Fibroblast of lung (primary cell): ENCODE measurements at places on chromosomes 3 and 15.

GRCh38 chr3:152322756-152323155 lies 54.0 kb downstream of the MBNL1 start:
- DNase-seq, result peak; percentile 40

DNA sequence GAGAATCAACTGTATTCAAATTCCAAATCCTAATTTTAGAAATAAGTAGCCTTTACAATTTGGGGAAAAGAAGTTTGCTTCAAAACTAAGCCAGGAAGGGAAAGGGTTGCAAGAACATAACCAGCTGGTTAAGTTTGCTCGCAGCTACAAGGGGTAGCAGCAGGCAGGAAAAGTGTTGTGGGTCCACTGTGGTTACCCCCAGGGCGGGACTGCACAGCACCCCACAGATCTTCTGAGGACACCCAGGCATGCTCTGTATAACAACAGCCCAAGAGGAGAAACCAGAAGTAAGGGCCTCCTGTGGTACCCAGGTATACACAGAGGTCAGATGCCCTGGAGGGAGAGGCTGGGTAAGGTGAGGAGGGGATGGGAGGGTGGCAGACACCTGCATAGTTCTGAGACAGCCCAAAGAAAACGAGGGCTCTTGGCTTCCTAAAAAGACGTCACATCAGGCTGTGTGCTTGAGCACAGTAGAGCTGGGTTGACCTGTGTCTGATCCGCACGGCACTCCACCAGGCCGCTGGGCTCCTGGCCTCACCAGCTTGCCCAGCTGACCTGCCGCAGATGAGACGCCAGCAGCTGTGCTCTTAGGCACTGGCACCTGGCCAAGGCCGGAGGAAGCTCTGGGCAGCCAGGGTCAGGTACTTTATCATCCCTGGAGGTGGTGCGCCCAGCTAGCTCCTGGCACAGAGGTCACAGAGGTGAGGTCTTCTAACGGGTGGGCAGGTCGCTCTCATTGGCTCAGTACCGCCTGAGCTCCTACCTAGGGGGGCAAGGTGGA lies 81.8 kb upstream of the SNRPA1 start:
- DNase-seq, result no peak

GRCh38 chr15:99438224-99438585 lies 127.6 kb upstream of the MEF2A start:
- no peak for DNase-seq

GRCh38 chr3:156465194-156465593 lies 89.7 kb downstream of the SSR3 start:
- peak; percentile 27 for DNase-seq

- no peak for DNase-seq
Measured at GRCh38 chr3:115286529-115287197, 139.6 kb upstream of the ZBTB20 start.

GRCh38 chr3:25287291-25287884 lies 140.7 kb upstream of the RARB start:
- no peak for DNase-seq

DNA sequence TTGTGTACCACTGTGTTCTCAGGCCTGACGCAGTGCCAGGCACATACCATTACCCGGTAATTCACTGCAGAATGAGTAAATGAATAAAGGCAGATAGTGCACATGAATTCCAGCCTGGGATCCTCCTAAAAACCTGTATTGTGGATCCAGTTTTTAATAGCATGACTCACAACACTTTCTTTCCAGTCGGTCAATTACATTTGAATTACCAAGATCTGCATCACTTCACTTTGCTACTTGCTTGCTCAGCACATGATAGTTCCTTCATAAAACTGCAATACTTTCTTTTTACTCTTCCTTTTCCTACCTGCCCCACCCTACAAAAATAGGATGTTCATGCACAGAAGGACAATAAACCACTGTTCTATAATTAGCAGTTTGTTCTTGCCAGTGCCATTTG lies 553.8 kb downstream of the MAGI1 start:
- DNase-seq, result peak; percentile 19

DNA sequence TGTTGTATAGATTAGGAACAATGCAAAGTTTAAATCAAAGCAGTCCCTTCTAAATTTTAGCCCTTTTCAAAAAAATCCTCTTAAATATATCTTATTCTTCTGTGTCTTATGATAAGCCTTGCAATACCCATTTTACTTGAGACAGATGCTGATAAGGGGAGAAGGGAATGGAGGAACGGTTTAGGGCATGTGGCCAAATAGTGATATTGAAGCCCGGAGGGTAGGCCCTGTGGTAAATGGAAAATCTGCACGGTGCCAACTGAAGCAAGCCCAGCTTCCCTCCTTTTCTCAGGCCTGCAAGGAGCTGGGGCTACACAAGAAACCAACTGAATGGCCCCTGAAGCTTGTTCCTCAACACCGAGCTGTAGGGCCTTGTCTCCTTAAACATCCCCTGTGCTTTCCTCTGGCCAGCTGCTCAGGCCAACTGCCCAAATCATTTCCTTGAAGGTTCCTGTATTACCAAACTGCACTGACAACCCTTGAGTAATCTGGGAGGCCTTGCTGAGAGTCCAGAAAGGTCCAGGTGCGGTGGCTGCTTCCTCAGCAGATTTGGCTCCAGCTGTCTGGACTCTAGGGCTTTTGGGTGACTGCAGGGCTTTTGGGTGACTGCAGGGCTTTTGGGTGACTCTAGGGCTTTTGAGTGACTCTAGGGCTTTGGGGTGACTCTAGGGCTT lies 67.2 kb downstream of the NCEH1 start:
- DNase-seq, result no peak

DNA sequence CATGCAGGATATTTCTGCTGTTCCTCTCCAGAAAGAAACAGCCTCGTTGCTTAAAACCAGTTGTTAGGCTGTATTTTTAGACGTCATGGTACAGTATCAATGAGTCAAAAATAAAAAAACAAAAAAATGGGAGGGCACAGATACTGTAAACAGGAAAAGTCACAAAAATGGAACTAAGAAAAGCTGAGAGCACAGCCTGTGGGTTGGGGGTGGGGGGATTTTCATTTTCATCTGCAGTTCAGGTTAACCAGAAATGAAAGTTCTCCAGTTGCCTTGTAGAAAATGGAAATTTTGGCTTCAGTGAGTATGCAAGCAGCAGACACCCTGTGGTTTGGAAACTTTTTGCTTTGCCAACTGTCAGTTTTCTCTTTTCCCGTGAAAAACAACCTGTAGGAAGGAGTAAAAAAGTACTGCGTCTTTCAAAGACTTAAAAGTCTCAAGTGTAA lies 59.0 kb downstream of the FRMD4B start:
- no peak for DNase-seq

- peak; percentile 74 for DNase-seq
Measured at GRCh38 chr15:40263024-40263754, 19.7 kb downstream of the ANKRD63 start.

GRCh38 chr3:184409331-184409926 lies 29.6 kb downstream of the CHRD start:
- no peak for DNase-seq

DNA sequence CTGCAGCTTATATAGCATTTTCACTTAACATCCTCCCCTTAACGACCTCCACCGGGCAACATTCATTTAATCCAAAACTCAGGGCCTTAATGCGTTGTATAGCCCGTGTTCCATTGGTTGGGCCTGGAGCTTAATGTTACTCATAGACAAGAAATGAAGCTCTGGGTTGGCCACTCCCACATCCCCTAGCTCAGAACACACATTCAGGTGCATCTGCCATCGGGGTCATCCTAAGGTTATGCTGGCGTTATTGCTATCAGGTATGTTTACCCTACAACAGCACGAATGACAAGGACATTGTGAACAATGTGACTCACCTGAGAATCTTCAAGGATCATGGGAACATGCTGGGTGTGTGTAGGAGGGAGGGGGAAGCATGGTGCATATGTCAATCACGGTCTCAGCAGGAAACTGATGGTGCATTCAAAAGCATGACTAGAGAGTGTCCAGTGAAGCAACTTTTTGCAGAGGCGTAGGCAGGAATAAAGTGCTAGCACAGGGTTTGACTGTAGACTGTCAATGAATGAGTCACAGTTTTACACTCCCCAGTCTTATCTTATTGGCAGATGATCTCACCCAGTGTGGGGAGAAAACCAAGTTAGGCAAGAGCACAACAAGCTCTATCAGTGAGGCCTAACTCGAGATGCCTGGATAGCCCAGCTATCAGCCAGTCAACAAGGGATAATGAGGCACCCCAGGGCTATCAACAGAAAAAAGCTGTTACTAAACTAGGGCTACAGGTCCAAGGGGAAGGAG lies 402.1 kb upstream of the MCTP2 start:
- peak; percentile 87 for DNase-seq

DNA sequence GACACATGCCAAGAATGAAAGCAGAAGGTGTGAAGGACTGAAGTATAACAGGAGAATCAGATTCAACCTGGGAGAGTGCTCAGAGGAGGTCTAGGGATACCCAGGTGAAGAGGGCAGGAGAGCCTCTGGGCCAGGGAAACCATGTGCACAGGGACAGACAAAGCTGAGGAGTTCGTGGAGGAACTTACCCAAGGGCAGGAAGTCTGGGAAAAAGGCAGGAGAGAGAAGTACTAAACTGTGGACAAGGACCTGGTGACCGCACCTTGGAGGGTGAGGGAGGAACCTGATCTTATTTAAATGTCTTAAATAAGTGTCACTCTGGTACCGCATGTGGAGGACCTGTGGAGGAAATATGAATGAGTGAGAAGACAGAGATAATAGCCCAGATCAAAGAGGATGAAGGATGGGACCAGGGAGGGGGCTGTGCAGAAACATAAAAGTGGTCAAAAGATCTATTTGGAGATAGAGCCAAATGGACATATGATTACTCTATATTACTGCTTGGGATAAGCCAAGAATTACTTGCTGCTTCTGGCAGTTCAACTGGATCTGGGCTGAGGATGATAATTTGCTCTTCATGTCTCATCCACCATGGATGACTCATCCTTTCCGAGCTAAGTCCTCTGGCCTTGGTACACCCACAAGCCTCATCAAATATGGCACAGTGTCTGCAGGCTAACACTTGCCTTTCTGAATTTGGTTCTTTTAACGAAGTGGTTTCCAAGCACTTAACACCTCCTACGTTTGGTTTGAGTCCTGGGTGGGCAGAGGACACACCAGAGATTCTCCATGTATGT lies 116.9 kb upstream of the NMNAT3 start:
- DNase-seq, result no peak

DNA sequence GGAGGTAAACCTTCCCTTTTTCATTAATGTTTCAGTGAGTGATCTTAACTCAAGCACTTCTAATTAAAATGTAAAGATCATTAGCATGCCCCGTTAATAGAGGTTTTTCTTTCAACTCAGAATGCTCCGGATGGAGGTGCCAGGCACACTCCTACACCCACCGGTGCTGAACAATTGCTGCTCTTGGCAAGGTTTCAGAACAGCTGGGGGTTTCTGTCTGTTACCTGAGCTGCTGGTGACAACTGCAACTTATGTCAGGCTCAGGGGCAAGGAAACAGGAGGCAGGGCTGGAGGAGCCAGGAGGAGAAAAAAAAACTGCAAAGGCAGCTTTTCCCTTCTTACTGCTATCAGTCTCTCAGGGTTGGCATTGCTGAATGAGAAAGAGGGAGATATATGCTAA lies 250.1 kb downstream of the DIPK2A start:
- no peak for DNase-seq

DNA sequence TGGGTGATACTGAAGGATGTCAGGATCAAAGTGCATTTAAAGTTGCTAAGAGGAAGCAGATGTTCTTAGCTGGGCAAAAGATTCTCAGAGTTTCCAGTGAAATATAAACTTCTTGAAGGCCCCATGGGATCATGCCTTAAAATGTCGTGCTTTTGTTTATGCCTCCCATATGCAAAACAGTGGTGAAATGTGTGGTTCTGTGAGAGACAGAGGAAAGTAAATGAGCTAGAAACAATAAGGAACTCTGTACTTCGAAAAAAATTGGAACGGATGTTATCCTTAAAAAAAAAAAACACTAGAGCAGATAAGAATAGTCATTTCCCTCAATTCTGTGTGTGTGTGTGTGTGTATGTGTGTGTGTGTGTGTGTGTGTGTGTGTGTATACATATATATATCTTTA lies 497.0 kb upstream of the TBL1XR1 start:
- DNase-seq, result peak; percentile 92

GRCh38 chr3:147799601-147800000 lies 390.4 kb downstream of the ZIC1 start:
- no peak for DNase-seq

GRCh38 chr3:121718205-121718846 lies 31.2 kb downstream of the GOLGB1 start:
- DNase-seq, result no peak

DNA sequence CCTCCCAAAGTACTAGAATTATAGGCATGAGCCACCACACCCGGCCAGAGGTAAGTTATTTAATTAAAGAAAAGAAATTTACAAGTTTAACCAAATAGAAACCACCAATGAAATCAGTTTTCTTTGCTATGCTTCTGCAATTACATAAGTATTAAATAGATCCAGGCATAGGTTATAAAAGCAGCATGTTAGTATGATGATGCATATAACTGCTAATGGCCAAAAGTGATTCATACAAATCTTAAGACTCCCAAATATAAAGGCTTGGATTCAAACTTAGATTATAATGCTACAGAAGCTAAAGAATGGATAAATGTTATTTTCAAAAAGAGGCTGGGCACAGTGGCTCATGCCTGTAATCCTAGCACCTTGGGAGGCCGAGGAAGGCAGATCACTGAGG lies 32.8 kb upstream of the HDC start:
- peak; percentile 17 for DNase-seq

- no peak for DNase-seq
Measured at GRCh38 chr3:33581666-33582065, 136.4 kb downstream of the CLASP2 start.

GRCh38 chr15:62445244-62445643 lies 280.2 kb upstream of the C2CD4B start:
- peak; percentile 49 for DNase-seq

DNA sequence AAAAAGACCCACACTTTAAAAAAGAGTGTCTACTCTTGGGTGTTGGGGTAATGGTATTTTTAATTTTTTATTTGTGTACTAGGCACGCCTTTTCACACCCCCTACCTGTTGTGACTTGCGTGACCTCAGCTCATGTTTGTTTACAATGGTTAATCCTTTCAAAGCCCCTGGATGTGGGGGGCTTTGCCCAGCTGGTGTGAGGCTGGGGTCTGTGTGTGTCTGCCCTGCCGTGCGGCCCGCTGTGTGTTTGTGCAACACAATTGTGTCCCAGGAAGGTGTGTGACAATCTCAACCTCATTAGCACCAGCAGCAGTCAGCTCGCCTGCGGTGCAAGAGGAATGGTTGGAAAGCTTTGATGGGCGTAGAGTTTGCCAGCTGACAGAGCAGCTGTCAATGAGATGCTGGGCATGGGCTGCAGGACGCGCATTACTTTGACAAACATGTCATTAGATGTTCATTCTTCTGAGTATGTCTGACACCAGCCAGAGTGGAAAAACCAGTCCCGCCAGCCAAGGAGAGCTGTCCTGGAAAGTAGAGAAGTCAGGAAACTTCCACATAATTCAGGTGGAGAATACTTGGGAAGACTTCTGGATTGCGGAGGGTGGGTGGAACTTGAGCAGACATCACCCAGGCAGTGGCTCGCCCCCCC lies 9.6 kb downstream of the LRRK1 start:
- no peak for DNase-seq

DNA sequence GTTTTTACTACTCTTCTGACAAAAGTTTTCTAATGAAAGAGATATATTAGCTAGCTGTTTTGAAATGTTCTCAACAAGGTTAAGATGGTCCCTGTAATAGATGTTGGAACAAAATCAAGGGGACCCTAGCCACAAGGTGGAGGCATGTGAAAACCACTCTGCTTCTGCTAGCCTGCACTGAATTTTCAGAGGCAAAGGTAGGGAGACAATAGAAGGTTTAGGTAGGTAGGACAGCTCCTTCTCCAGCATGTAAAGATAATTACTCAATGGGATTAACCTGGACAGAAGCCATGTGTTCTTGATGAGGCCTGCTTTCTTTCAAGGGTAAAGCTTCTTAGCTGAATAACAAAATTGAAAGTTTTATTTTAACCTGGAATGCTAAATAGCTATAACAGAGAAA lies 333.5 kb downstream of the LSAMP start:
- DNase-seq, result no peak
